ENCODE measurements at places on chromosomes 4 and X.
A peak's percentile ranks its signal among the peaks of the same experiment; 100 is the strongest.

DNA sequence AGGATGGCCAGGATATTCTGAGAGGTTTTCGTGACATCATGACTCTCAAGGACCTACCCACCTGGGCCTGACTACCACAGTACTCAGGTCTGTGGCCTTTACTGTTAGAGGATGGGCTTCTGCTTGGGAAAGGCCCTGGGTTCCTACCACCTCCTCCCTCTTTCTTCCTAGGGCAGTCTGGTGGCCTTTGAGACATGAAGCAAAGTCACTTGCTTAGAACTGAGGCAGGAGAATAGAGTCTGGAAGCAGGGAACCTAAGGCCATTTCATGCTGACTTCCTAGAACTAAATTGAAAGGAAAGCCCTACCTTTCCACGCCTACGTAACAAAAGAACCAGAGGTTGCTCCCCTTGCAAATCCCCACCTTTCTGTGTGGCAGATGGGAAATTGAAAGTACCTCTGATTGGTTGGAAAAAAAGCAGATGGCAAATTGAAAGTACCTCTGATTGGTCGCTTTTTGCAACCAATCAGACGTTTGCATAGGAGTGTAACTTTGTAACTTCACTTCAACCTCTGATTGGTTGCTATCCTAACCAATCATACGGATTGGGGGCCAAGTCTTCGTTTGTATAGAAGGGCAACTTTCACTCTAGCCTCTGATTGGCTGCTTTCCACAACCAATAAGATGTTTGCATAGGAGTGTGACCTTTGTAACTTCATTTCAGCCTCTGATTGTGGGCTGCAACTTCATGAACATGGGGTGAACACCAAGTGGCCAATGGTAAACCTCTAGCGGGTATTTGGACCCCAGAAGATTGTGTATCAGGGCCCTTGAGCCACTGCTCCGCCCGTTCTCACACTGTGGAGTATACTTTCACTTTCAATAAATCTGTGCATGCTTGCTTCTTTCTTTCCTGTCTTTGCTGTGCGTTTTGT, 9.9 kb upstream of the AKAP14 start:
- no peak for DNase-seq

- no peak for DNase-seq
Measured at GRCh38 chr4:46179356-46179755, 55.5 kb upstream of the GABRG1 start.

DNA sequence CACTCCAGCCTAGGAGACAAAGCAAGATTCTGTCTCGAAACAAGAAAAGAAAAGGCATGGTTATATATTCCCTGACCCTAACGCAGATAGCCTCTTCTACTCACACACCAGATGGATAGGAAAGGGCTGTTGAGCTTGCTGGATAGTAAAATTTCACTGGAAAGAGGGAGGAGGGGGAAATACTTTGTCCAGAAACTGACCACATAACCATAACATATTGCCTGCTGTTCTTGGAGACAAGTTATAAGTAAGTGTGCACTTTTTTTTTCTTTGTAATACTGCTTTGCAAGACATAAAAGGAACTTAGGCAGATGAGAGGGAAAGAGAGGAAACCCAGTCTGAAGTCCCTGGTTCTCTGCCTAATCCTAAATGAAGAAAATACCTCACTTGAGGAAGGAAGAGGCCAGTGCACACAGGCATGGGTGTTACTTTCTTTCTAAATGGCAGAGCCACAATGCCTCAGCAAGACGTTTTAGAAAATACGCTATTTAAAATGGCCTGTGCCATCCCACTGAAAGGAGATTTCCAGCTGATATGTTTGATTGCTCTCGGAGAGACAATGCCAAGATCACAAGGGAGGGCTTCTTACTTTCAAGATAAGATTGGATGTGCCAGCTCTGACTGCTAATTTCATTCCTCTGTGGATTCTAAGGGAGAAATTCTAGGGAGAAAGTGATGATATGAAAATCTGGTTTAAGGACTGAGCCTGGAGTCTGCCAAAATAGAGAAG, 140.6 kb downstream of the DCTD start:
- DNase-seq, result no peak

DNA sequence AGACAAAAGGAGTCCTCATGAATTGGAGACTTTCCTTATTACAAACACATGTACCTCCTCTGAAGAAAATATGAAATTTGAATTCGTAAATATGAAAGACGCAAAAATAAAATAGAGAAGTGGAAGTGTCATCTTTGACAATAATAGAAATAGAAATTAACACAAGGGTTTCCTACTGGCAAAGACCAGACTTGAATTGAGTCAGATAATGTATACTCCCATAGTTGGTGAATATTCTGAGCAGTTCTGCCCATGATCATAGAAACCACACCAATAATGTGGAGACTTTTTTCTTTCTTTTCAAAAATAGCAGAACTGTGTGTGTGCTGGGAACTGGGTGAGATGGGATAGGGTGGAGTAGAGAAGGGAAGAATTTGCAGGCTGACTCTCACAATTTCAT, 277.7 kb upstream of the TET2 start:
- no peak for DNase-seq

- DNase-seq, result no peak
Measured at GRCh38 chr4:150717952-150718351, 136.0 kb downstream of the MAB21L2 start.

- no peak for DNase-seq
Measured at GRCh38 chrX:123570011-123570590, 162.8 kb downstream of the THOC2 start.

DNA sequence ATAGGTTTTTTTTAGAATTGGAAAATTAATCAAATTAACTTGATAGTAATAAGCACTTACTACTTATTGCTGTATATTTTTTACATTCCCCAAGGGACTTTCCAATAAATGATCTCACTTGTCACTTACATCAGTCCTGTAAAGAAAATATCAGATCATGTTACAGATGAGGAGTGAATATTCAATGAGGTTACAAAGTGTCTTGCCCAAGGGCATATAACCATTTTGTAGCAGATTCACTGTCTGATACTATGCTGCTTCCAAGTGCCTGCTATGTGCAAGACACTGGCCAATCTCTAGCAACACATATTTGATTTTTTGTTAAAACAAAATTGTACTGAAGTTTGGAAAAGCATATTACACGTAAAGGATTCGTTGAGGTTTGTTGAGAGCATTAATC, 1287.7 kb downstream of the FAM133A start:
- DNase-seq, result no peak

GRCh38 chr4:72006586-72006985, 25.2 kb upstream of the NPFFR2 start:
- no peak for DNase-seq

GRCh38 chr4:5753766-5754528, 42.9 kb downstream of the EVC start:
- no peak for DNase-seq

GRCh38 chr4:169100670-169101101, 90.6 kb upstream of the CBR4 start:
- no peak for DNase-seq

GRCh38 chr4:8756816-8757215, 114.8 kb downstream of the HMX1 start:
- DNase-seq, result no peak

DNA sequence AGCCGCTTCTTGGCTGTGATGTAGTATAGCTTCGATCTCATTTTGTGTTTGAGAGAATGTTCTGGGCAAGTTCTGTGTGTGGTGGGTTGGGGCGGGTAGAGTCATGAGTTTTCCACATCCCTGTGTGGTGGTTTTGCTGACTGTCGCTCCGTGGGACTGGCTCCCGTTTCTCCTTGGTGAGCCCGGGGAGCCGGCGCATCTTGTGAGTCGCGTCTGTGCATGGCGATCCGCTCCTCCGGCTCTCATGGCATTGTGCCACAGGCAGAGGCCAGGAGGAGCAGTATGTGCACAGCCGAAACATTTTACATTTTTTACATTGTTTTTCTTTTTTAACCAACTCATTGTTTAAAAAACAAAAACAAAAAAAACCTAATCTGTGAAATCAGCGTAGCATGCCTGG, 27.7 kb upstream of the TBC1D14 start:
- no peak for DNase-seq

GRCh38 chrX:96407501-96407900, 277.1 kb upstream of the DIAPH2 start:
- no peak for DNase-seq

DNA sequence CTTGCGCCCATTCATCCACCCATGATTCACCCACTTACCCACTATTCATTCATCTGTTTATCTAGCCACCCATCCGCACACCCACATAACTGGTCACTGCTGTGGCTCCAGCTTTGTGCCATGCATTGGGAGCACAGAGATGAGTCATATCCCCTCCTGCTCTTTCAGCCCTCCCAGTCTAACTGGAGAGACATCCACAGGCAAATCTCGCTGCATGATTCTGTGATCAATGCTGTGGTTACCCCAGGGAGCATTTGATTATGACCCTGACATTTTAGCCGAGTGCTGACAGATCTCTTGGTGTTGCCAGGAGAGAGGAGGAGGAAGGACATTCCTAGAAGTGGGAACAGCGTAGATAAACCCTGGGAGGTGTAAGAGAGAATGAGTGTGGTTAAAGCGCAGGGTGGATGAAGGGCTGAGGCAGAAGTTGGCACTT, 10.4 kb upstream of the PORCN start:
- DNase-seq, result no peak

DNA sequence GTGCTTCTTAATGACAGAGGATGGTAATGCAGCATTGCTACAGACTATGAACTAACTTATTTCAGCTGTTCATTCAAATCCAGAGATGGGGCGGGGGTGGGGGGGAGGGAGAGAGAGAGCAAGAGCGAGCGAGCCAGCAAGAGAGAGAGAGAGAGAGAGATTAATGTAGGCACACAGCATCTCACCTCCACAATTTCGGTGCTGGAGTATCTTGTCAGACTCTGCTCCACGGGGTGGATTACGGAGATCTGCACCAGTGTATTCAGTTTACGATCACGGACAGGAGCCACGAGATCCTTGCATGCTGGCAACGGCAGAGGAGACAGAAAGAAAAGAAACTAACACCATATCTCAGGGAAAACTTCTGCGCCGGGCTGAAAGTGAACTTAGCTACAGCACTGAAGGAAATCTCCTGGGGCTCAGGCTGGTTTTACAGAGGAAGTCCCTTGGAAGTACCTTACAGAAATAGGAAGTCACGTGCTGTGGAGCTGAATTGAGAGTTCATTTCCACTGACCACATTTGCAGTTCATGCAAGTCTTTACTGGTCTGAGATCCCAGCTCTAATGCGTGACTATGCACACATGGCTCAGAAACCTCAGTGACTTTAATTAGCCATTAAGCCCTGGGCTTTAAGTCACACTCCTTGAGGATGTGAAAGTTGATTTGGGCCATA, 440.9 kb downstream of the INPP4B start:
- DNase-seq, result peak; percentile 15

GRCh38 chr4:89283226-89284009, 24.2 kb downstream of the GPRIN3 start:
- DNase-seq, result no peak

- DNase-seq, result no peak
Measured at GRCh38 chr4:152399246-152399645, 136.6 kb downstream of the FBXW7 start.

DNA sequence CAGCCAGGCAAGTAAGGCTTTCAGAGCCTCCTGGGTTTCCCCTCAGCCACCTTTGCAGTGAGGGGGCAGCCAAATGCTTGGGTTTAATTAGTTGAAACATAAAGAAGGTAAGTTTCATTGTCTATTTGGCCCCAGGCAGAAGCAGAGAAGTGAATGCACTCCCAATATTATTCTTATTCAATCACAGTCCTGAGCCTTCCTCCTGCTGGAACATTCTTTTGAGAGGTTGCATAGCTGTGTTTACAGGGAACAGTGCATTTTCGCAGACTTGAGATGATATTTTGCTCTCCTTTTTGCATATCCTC, 13.9 kb downstream of the SLC2A9 start:
- no peak for DNase-seq

All from activated naive CD8-positive, alpha-beta T cell treated with anti-CD3 and anti-CD28 coated beads, Interleukin-2, amount 50 U/mL, for 16 hours (primary cell).